ENCODE measurements at places on chromosomes 7 and 10.

GRCh38 chr7:29748286-29749099 lies 57.8 kb upstream of the WIPF3 start:
- peak; percentile 64 for DNase-seq

DNA sequence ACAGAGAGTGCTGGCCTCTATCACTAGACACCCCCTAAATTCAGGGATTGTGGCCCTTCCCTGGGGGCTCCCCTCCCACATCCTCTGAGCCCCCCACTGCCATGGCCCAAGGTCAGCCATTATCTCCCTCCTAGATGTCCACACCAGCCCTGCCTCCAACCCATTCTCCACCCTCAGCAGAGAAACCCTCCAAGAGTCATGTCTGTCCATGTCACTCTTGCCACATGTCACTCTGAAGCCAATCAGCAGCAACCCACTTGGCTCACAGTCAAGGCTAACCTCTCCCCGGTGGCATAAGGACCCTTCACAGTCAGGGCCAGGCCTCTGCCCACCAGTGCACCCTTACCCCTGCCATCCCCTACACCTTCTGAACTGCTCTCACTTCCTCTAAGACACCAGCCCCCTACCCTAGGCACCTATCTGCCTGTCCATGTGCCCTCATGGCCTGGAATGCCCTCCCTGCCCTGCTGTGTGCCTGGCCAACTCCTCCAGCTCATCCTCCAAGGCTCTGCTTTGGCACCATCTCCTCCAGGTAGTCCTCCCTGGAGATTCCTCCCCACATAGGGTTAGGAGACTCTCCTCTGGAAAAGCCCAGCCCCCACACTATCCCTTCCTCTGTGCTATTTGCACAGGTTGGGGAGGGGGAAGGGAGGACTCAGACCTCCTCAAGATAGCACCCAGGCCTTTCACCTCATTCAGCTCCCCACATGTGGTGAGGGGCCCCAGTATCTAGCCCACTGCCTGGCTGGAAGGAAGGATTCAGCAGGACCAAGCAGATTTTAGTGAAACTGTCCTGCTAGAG lies 83.7 kb downstream of the GRID1 start:
- no peak for DNase-seq

DNA sequence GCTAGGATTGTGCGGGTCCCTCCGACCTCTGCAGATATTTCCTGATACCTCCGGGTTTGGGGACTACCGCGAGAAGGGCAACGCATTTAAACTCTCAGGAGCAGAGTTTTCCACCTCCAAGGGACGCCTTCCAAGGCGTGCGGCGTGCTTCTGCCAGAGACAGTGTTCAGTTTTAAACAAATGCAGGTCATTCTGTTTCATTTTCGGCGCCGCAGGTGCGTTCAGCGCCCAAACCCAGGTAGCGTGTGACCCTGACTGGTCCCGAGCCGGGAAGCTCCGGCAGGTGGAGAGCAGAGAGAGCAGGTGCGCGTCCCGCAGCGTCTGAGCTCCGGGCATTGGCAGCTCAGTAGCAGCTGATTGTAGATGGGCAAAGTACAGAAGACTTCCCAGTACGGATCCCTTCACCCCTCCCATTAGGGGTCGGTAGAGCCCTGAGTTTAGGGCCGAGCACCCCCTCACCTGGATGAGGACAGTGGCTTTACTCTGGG lies 1.4 kb upstream of the CYP26A1 start:
- no peak for DNase-seq

- DNase-seq, result no peak
Measured at GRCh38 chr10:72083790-72084459, 4.4 kb downstream of the SPOCK2 start.

DNA sequence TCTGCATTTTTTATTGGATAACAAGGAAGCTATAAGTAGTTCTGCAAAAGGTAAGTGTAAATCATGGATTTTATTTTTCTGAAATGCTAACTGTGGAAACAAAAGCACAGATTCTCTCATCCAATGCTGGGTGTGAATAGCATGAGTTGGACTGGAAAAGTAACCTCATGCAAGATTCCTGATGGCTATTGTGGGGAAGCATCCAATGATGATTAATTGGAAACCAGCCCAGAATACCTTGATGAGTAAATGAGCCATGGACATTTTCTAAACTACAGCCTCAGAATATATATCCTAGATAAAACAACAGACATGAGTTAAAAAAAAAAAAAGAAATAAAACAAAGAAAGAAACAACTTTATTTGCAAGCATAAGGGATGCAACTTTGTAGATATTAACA lies 934.6 kb downstream of the CCSER2 start:
- no peak for DNase-seq
